HT-29 (cell line): ENCODE measurements at places on chromosomes 12 and 14. TPM values are rescaled to one million over a fixed set of nuclear protein-coding genes. Genes with fewer than 3 reads are reported as not detected.

Gene CYP27B1
- 7.0 and 11.0 TPM in 2 replicates for total RNA-seq

Gene LAG3
- 0.05 and 0.56 TPM in 2 replicates for total RNA-seq

Gene BICDL1
- total RNA-seq: 19.9 and 21.5 TPM in 2 replicates

Gene TAS2R42
- not detected in 2 replicates for total RNA-seq

Gene CLEC1B
- total RNA-seq: not detected in 2 replicates

Gene PAH
- total RNA-seq: 0.26 TPM in 1 of 2 replicates, not detected in the other

Gene CCND2
- total RNA-seq: not detected in 2 replicates

Gene NFE2
- 0.20 TPM in 1 of 2 replicates, not detected in the other for total RNA-seq

Gene MORN3
- total RNA-seq: 0.05 and 0.13 TPM in 2 replicates

Gene MYBPC1
- total RNA-seq: 0.10 TPM in 1 of 2 replicates, not detected in the other

Gene TSHR
- total RNA-seq: not detected in 2 replicates

Gene KRR1
- 12.1 and 14.6 TPM in 2 replicates for total RNA-seq

Gene CD4
- total RNA-seq: 0.25 and 0.47 TPM in 2 replicates

Gene GUCY2C
- not detected in 2 replicates for total RNA-seq

Gene TCTN2
- total RNA-seq: 6.1 and 6.6 TPM in 2 replicates

Gene OTX2
- total RNA-seq: not detected in 2 replicates

Gene MANSC1
- total RNA-seq: 10.5 and 14.8 TPM in 2 replicates

Gene PTCSC3
- not detected in 2 replicates for total RNA-seq

Gene SLC25A47
- total RNA-seq: 0.18 and 0.37 TPM in 2 replicates

Gene ITPK1
- 80.3 and 92.0 TPM in 2 replicates for total RNA-seq

Gene CHMP4A
- 18.8 and 26.4 TPM in 2 replicates for total RNA-seq

Gene OLR1
- total RNA-seq: not detected in 2 replicates

Gene ISCA2
- 12.7 and 16.3 TPM in 2 replicates for total RNA-seq

Gene GPX2
- total RNA-seq: 1,024 and 1,115 TPM in 2 replicates

Gene GPD1
- total RNA-seq: 8.0 and 9.5 TPM in 2 replicates

Gene BDKRB1
- total RNA-seq: not detected in 2 replicates

Gene LRRC43
- total RNA-seq: not detected in 2 replicates

Gene KLRD1
- total RNA-seq: not detected in 2 replicates

Gene PCED1B
- 3.0 and 4.8 TPM in 2 replicates for total RNA-seq

Gene GPR135
- 0.83 and 0.84 TPM in 2 replicates for total RNA-seq

Gene LRRIQ1
- 0.03 and 0.18 TPM in 2 replicates for total RNA-seq

Gene TPCN1
- 23.8 and 36.3 TPM in 2 replicates for total RNA-seq

Gene CLEC9A
- total RNA-seq: not detected in 2 replicates

Gene ACOT6
- not detected in 2 replicates for total RNA-seq

Gene INHBC
- total RNA-seq: not detected in 2 replicates

Gene DENND5B
- 25.1 and 28.3 TPM in 2 replicates for total RNA-seq

Gene TMTC2
- total RNA-seq: 15.1 and 18.2 TPM in 2 replicates

Gene OR4K5
- total RNA-seq: not detected in 2 replicates

Gene TAS2R46
- total RNA-seq: 0.31 and 0.76 TPM in 2 replicates

Gene RNASE3
- not detected in 2 replicates for total RNA-seq

Gene CHGA
- total RNA-seq: not detected in 2 replicates

Gene GALNT6
- total RNA-seq: 6.1 and 16.3 TPM in 2 replicates

Gene GALNT16
- not detected in 2 replicates for total RNA-seq

Gene CPSF6
- total RNA-seq: 87.4 and 104 TPM in 2 replicates

Gene PPFIA2
- not detected in 2 replicates for total RNA-seq

Gene RAB3IP
- 31.4 and 42.0 TPM in 2 replicates for total RNA-seq

Gene KSR2
- 0.08 and 0.16 TPM in 2 replicates for total RNA-seq

Gene CCDC198
- 9.4 and 15.0 TPM in 2 replicates for total RNA-seq

Gene METAP2
- 38.8 and 45.6 TPM in 2 replicates for total RNA-seq

Gene IFNG-AS1
- not detected in 2 replicates for total RNA-seq

Gene SERPINA12
- not detected in 2 replicates for total RNA-seq

Gene MOAP1
- 14.8 and 18.2 TPM in 2 replicates for total RNA-seq

Gene SERPINA5
- total RNA-seq: 4.9 and 7.9 TPM in 2 replicates

Gene AICDA
- not detected in 2 replicates for total RNA-seq

Gene MOK
- 6.0 and 7.2 TPM in 2 replicates for total RNA-seq

Gene MYF5
- not detected in 2 replicates for total RNA-seq

Gene RAD9B
- 0.23 TPM in 1 of 2 replicates, not detected in the other for total RNA-seq

Gene FAM186B
- total RNA-seq: 0.03 and 0.23 TPM in 2 replicates

Gene TUNAR
- total RNA-seq: not detected in 2 replicates
